Kidney capillary endothelial cell (primary cell): ENCODE measurements at places on chromosomes 5 and 9.

- peak; percentile 71 for DNase-seq
Measured at GRCh38 chr9:81028504-81028903, 660.8 kb downstream of the TLE1 start.

GRCh38 chr5:174155706-174156105 lies 110.2 kb downstream of the NSG2 start:
- DNase-seq: no peak

DNA sequence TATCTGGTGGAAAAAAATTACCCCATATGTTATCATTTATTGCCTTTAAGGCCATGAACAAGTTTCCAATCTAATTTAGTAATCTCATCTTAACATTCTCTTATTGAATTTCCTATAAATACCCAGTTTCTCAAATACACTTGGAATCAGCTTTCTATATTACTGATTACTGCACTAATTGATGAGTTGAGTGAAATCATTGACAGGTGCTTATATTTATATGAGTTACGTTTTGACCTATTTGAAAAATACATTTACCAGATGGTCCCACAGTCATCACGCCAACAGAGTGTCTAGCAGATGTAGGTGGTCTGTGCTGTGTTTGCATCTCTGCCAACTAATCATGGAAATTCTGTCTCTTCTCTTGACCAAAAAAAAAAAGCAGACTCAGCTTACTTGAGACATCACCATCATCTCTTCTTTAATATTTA lies 307.3 kb upstream of the NREP start:
- DNase-seq: no peak

- no peak for DNase-seq
Measured at GRCh38 chr5:52821901-52822300, 34.2 kb downstream of the ITGA1 start.

- no peak for DNase-seq
Measured at GRCh38 chr5:143413958-143414669, 10.6 kb upstream of the NR3C1 start.

- no peak for DNase-seq
Measured at GRCh38 chr5:156800929-156801328, 49.2 kb upstream of the PPP1R2B start.

GRCh38 chr5:124738681-124739633 lies 7.5 kb downstream of the ZNF608 start:
- no peak for DNase-seq

DNA sequence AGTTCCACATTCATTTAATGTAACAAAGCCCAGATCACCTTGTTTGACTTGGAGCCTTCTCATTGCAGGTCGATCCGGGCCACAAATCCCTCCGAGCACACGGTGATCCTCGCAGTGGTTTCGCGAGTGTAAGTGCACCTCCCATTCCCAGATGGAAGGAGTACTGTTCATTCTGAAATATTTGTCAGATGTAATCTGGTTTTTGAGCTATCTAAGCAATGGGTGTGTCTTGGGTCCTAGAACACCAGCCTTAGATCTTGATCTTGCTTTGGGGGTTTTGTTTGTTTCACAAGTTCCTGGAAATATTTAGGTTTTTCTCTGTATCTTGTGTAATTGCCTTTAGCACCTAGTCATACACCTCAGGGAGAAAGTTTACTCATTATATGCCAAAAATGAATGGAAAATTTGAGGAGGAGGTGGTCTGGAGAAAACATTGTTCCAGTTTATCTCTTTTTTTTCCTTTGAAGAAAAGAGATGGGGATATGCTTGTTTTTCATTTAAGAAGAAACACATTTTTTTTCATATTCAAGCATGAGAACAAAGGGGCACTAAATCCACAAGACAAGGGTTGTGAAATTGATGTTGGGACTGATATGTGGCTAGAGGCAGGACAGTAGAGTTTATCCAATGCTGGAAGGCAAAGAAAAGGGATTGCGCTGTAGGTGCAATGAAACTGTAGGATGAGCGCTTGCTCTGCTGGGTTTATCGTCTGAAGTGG lies 118.6 kb downstream of the PDE8B start:
- no peak for DNase-seq

GRCh38 chr5:80711938-80712337 lies 57.2 kb upstream of the DHFR start:
- peak; percentile 36 for DNase-seq

GRCh38 chr5:147223948-147224791 lies 10.7 kb upstream of the STK32A start:
- peak; percentile 38 for DNase-seq

DNA sequence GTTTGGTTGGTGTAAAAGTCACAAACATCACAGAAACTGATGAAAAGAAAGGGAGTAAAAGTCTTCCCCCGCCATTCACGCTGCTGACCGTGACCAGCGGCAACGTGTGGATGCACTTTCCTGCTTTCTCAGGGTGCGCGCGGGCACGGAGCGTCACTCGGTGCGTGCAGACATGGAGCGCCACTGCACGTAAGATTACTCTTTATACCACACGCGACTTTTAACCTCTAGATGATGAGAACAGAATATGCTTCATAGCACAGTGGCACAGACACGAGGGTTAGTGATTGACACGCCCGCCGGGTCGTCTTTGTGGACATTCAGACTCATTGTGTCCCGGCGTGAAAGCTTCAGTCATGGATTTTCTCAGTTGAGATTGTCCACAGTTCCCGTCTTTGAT lies 15.7 kb downstream of the CEP72 start:
- no peak for DNase-seq

DNA sequence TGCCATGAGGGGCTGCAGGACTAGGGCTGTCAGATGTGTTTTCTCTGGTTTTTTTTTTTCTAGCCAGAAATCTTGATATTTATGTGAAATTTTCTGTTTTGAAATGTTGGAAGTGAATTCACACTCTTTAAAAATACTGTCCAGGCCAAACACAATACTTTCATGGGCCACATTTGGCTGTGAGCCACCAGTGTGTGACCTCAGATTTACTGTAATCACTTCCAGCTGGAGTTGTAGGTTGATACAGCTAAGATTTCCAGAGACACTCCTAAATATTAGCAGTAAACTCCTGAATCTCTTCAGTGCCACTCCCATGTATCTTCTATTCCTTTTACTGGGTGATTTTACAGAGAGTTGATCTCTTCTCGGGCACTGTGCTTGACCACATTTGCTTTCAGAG lies 92.2 kb upstream of the CKMT2 start:
- no peak for DNase-seq

DNA sequence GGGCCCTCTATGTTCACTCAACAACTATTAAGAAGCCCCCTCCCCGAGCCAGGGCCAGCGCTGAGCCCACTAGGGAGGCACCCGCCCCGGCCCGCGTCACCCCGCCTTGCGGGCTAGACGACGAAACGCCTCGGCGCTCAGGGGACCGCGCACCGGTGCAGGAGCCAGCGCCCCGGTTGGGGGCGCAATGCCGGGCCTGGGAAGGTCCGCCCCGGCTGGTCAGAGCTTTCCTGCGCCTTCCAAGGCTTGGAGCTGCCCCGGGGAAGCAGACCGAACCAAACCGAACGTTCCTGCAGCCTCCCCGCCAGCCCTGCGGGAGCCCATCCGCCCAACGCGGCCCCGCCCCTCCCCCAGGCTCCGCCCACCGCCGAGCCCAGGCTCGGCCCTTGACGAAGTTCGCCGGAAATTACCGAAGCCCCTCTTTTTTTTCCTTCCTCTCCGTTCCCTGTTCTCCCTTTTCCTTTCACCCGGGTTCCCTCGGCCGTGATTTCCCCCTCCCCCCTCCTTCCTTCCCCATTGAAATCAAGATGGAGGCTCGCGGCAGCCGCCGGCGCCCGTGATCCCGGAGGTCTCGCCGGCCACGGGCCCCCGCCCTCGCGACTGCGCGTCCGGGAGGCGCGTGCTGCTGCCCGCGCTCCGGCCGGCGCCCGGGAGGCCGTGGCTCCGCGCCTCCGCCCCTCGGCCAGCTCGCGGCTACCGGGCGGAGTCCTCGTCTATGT lies at the start of gene TRIO:
TSS of gene TRIO (plus strand) at position 516 of the 719 bp plus-strand sequence. CDS start 384 bp downstream, outside the sequence.
- peak; percentile 83 for DNase-seq

- DNase-seq: no peak
Measured at GRCh38 chr5:16497546-16497945, 31.9 kb upstream of the ZNF622 start.

DNA sequence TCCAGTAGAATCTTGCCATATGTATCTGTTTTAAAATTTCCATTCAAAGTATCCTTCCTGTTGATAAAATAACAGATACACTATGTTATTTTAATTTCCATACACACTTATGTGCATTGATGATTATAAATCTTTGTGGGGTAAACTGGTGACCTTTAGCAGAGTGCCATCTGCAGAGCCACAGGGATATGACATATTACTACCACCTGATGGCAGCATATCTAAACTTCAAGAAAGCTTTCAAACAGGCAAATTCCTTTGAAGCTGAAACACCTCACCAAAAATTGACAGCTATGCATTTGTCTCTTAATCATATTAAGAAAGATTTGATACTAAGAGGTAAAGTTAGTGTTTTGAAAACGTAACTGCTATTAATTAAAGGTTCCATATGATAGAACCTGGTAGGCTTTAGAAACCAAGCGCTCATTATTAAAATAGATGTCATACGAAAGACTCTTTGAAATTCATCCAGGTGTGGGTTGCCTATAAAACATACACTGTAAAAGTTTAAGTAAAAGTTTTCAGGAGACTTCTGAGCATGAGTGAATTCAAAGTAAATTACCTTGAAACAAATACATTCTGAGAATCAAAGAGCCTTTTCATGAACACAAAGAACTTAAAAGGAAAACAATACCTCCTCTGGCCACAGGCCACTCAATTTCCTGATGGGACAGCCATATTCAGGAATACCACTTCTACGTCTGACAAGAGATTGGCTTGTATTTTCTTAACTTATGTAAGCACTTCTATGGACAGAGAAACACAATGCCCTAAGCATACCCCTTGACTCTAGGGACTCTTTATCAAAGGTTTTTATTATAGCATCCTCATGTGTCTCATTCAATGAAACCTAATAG lies 93.3 kb downstream of the KIAA0825 start:
- peak; percentile 53 for DNase-seq

GRCh38 chr9:134800791-134801339 lies 79.7 kb upstream of the FCN2 start:
- no peak for DNase-seq

GRCh38 chr9:129568560-129569501 lies 52.1 kb downstream of the C9orf50 start:
- DNase-seq: no peak

DNA sequence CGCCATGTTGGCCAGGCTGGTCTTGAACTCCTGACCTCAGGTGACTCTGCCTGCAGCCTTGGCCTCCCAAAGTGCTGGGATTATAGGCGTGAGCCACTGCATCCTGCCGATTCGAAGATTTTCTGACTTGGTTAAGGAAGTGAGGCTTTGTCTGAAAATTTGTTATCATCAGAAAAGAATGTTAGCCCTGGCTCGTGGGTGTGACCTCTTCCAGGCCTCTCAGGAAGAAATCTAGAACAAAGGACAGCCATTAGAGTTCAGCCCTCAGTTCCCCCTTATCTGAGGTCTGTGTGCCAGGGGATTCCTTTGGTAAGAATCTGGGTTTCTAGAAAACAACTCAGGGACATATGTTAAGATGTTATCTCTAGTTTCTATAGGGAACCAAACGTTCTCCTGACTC lies 6.2 kb downstream of the OR2S2 start:
- peak; percentile 95 for DNase-seq

DNA sequence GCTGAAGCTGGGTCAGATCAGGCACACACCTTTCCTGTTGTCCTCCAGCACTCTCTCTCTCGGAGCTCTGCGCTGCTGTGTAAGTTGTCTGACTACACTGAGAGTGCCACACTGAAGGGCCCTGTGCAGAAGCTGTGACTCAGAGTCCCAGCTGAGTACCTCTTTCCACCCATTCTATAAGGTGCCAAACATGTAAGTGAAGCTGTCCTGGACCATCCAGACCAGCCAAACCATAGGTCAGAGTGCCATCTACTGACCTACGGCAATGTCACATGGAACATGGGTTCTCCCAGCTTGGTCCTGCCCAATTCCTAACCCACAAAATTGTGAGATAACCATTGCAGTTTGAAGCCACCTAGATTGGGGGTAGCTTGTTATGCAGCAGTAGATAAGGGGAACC lies 68.2 kb downstream of the ADCY2 start:
- DNase-seq: no peak

DNA sequence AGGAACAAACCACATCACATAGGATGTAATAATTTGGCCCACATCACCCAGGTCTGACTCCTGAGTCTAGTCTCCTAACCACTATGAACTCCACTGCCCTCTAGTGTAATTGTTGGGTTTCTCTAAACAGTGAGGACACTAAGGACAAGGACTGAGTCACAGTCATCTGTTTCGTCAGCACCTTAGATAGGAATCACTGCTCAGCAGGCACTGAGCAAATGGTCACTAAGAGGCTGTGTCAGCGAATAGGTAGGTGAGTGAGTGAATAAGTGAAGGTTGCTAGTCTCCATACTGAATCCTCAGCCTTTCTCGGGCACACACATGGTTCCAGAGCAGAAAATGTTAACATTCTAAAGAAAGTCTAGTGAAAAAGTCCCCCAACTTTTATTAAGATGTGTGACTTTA lies 278.6 kb downstream of the SPOCK1 start:
- DNase-seq: peak; percentile 65

GRCh38 chr9:38286357-38286756 lies 106.1 kb upstream of the ALDH1B1 start:
- no peak for DNase-seq

DNA sequence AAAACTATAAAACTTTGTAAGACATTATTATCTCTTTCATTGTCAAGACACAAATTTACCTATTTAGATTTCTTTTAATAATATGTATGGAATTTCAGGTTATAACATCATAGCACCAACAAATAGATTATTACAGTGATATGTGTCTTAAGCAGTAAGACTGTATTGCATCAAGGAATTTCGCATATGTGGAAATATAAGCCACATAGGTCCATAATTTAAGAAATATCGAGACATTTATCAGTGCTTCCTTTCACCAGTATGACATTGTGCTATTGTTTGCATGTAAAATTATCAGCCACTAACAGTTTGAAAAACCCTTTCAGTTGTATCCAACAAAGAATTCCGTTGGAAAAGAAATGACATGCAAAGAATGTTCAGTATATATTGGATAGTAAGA lies 186.7 kb upstream of the RASA1 start:
- DNase-seq: no peak

DNA sequence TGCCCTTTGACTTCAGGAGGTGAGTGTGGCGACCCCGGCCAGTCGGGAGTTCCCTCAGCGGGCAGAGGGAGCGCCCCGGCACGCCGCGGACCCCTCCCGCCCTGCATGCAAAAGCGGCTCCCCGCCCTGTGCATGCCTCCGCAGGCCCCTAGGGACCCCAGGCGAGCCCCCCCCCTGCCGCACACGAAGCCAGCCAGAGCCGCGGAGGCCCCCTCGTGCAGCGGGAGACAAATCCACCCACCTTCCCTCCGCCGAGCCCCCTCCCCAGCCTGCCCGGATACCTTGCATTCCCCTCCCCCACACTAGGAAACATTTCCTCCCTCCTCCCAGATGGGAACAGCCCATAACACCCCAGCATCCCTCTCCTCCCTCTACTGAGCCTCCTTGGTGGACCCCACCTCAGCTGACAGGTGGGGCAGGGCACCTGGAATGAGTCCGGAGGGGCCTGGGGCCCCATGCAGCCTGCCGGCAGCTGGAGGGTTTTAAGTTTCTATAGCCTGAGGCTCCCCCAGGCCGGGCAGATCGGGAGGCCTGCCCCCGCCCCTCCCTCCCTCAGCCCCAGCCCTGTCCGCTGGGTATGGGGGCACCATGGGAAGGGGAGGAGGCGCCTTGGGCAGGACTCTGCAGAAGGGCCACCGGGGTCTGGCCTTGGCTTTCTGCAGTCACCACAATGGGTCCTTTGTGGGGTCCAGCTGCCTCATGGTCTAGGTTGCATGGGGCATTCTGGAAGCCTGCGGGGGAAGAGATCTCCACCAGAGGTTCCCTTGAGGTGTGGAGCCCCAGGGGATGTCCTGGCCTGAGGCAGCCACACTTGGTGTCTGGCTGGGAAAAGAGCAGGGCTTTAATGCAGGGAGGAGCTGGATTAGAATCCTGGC lies 601 bp downstream of the ERGIC1 start:
- no peak for DNase-seq

- no peak for DNase-seq
Measured at GRCh38 chr9:16619914-16620520, 250.5 kb downstream of the BNC2 start.
